ENCODE measurements at places on chromosomes 16 and 17.

- peak; percentile 24 for DNase-seq
Observed at GRCh38 chr17:62981933-62982332, 15.9 kb downstream of the TANC2 start.

DNA sequence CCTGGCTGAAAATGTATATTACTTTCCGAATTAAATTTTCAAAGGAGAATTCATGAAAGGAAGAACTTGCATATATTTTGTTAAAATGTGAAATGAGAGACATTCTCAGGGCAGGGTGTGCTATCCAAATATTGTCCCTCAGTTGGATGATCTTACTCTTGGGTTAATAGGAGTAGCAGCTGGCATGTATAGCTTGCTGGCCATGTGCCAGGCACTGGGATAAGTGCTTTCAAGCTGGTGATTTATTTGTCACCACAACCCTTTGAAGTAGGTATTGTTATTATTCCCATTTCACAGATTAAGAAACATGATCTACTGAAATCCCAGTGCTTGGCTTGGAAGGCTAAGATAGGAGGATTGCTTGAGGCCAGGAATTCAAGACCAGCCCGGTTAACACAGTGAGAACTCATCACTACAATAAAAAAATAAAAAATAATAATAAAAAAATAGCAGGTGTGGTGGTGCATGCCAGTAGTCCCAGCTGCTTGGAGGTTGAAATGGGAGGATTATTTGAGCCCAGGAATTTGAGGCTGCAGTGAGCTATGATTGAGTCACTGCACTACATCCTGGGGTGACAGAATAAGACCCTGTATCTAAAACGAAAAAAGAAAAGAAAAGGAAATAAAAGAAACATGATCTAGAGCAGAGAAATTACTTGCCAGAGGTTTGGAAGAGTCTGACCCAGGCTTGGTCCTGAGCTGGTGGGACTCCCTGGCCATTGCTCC is 11.6 kb upstream of the MPHOSPH6 start:
- DNase-seq = no peak

GRCh38 chr16:16763449-16763848 is 384.5 kb downstream of the NPIPA7 start:
- DNase-seq = no peak

DNA sequence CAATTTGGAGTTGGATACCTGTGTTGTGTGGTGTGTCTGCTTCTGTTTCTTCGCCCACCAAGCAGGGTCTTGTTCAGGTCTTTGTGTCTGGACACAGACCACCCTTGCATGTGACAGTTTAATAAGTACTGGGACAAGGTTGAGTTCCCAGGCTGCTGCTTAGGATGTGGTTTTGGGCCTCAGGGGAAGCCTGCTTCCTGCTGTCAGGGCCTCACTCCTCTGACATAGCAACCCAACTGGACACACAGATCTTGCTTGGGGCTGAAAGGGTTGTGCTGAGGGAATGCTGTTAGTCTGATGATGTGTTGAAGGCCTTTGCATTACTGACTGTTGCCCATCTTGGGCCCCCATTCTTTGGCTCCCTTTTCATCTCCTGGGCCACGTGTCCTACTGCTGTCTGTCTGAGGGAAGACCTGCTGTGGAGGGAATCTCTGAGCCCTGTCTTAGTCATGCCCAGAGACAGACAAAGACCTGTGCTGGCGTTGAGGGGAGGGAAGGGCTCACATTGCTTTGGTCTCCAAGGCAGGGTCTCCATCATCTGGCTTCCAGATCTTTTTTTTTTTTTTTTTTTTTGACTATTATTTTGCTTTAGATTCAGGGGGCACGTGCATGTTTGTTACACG is 4.7 kb upstream of the TGFB1I1 start:
- peak; percentile 34 for DNase-seq

- no peak for DNase-seq
Observed at GRCh38 chr16:454397-454940, 29.0 kb downstream of the RAB11FIP3 start.

- peak; percentile 76 for DNase-seq
Observed at GRCh38 chr17:8685381-8685780, 54.9 kb upstream of the MYH10 start.

DNA sequence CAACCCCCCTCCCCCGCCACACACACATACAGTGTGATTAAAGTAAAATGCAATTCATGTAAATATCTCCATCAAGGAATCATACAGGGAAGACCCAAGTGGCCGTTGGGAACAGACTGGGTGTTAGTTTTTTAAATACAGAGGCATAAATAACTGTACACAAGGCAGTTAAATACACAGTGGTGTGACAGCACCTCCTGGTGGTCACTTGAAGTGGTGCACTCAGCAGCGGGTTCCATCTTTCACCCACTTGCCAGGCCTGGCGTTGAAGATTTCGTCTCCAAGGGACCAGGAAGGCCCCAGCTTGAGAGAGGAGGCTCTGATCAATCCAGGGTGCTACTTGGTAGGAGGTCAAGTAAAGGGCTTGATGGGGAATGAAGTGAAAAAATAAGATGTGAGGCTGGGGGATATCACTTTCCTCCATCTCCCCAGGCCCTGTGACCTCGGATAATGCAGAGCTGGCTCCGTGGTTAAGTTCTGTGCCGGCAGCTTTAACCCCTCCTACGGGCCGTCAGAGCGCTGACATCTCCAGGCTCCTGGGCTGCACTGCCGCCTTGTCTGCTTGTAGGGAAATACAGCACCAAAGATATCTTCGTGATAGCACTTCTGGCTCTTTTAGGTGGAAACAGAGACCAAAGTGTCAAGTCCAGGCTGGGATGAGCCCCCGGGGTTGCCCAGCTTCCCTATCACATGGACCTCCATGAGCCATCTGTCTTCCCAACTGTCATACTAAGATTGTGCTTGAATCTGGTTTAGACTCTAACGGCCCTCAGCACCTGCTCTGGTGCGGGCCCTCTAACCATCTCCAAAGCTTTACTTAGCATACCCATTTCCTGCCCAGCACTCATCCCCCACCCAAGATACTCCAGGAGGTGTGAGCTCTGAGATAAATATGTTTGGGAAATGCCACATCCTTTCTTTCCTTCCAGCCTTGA is 20.7 kb downstream of the LGALS9 start:
- DNase-seq = peak; percentile 27

- peak; percentile 78 for DNase-seq
Observed at GRCh38 chr16:57185446-57185944, 344 bp downstream of the PSME3IP1 start.

- no peak for DNase-seq
Observed at GRCh38 chr16:4780235-4780634, 7.9 kb downstream of the SEPTIN12 start.

- no peak for DNase-seq
Observed at GRCh38 chr17:33463887-33464286, 170.8 kb upstream of the ASIC2 start.

DNA sequence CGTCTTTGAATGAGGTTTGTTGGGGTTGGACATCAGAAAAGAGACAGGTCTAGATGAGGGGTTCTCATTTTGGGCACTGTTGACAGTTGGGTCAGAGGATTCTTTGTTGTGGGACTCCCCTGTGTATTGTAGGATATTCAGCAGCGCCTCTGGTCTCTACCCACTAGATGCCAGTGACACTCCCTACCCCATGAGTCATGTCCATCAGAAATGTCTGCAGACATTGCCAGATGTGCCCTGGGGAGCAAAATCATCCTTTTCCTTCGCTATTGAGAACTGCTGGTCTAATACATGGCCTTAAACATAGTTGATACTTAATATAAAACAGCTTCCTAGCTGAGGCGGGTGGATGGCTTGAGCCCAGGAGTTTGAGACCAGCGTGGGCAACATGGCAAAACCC is 3.1 kb downstream of the ABAT start:
- DNase-seq = peak; percentile 17

GRCh38 chr16:84955427-84955826 is 55.9 kb downstream of the ZDHHC7 start:
- no peak for DNase-seq

DNA sequence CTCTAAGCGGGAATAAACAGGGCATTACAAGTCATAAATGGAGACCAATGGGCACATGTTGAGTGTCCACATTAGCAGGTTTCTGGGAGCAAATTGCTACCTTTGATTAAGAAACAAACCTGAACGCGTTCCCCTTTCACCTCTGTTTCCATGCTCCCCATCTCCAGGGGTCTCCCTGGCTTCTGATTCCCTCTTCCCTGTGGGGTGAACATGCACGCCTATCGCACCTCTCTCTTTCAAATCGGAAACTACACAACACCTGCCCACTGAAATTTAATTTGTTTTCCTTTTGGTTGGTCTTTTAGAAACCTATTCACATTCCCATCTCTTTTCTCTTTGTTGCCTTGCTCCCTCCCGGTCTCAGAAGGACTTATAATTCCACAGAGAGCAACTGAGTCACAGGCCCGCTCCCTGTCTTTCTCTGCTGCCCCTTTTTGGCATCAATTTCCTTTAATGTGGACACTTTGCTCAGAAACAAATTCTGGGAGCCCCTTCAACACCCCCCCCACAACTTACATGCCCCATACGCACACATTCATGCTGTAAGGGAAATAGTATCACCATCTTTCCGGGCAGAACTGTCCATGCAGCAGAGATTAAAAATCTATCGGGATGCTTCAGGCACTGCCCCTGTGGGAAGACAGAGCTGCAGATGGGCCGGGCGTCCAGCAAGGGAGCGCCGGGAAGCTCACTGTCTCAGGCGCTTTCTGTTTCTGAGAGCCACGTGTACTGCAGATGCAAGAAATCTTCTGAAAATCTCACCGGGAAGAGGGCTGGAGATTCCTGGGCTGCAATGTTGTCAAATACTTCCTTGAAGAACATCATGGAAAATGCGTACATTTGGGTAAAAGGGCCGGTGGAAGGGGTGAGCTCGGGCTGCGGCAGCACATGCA is 7.2 kb upstream of the FOXF1 start:
- DNase-seq = no peak

GRCh38 chr16:23134274-23134673 is 15.0 kb downstream of the USP31 start:
- no peak for DNase-seq

DNA sequence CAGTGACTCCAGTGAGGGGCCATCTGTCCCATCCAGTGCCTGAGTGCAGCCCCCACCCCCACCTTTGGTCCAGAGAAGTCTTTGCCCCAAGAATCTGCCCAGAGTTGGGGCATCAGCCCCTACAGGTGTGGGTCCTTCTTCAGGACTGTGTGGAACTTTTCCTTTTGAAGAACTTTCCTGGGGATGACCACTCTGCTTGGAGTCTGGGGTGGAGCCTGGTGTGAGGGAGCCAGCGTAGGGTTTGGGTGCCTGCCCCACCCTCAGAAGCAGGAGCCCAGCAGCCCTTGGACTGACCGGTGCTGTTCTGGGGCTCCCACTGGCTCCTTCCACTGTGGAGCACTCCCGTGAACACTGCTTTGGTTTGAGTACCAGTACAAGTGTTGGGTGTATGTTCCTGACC is 19.3 kb downstream of the MPRIP start:
- DNase-seq = no peak

DNA sequence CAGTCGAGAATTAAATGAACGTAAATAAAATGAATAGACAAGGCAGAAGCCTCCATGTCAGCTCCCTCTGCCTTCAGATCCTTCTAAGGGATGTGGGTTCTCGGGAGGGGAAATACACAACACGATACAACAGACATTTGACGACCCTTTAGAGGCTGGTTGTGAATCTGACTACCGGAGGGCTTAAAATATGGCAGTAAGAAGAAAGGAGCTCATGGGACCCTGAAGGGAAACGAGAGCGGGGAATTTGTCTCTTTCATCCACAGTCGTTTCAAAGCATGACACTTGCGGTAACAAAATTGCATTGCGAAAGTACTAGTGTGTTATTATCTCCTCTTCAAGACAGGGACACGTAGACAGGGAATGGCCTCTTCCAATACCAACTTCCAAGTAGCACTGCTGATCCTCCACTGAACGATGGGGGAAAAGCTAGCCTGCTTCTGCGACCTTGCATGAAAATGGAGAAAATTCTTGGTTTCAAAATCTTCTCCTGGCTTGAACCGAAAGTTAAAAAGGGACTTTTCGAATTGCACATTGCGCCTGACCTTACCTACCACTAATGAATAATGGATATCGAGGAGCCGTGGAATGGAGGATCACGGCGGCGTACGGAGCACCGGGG is 1.2 kb upstream of the TNRC6C start:
- peak; percentile 26 for DNase-seq

Data from fibroblast of skin of right biceps (primary cell).